ENCODE measurements at places on chromosomes 2 and 18.

DNA sequence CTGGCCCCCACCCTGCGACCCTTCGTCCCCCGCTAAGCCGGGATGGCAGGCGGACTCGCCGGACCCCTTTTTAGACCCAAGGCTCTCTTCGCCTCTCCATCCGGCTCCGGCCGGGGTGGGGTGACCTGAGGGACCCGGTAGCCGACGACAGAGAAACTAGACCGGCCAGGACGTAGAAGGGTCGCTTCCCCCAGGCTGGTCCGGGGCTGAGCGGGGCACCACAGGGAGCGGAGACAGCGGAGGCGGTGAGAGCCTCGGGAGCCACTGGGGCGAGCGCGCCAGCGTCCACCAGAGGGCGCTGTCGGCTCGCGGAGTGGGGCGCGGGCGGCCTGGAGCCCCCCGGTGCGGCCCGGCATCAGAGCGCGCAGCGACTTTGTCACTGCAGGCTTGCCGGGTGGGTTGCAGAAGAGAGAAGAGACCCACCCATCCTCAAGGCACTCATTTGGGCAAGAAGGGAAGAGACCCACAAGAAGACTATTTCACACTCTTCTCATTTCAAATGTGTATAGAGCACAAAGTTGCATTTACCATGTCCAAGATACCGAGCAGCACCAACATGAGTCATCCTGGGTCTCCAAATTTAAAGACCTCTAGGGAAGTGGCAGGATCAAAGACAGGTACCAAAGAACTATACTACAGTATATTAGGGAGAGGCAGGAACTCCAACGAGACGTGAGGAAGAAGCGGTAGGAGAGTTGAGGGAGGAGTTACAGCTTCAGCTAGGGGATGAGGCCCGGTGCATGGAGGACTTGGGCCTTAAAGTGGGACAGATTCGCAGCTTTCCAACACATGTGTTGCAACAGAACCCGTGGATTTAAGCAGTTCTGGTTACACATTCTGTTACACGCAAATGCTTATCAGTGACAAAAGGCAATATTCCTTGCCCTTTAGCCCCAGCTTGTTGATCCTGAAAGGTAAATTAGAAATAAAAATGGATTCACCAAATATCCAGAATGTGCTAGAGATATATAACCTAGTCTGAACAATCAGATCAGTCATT is 7.6 kb upstream of the PRKCE start:
- DNase-seq: no peak

- DNase-seq: no peak
Measured at GRCh38 chr18:67710639-67711038, 194.1 kb upstream of the DSEL start.

GRCh38 chr2:96258166-96259022 is 7.4 kb downstream of the TMEM127 start:
- DNase-seq: no peak

- no peak for DNase-seq
Measured at GRCh38 chr2:240306185-240306584, 129.3 kb upstream of the GPC1 start.

GRCh38 chr2:101080211-101081068 is 70.7 kb downstream of the TBC1D8 start:
- DNase-seq: no peak

GRCh38 chr2:1698188-1698945 is 45.9 kb downstream of the PXDN start:
- DNase-seq: no peak

DNA sequence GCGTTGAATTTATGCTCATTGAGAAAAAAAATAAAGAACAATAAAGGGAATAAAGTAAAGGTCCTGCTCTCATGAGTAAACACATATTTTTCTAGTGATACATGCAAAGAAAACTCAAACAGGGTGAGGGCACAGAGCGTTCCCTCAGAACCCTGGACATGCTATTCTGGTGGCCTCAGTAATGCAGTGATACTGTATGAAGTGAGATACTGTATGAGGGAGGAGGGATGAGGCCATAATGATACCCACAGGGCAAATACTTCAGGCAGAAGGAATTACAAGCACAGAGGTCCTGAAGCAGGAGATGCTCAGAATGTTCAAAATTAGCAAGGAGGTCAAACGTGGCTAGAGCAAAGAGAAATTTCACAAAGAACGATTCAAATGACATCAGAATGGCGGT is 28.4 kb upstream of the RNU4ATAC start:
- no peak for DNase-seq

DNA sequence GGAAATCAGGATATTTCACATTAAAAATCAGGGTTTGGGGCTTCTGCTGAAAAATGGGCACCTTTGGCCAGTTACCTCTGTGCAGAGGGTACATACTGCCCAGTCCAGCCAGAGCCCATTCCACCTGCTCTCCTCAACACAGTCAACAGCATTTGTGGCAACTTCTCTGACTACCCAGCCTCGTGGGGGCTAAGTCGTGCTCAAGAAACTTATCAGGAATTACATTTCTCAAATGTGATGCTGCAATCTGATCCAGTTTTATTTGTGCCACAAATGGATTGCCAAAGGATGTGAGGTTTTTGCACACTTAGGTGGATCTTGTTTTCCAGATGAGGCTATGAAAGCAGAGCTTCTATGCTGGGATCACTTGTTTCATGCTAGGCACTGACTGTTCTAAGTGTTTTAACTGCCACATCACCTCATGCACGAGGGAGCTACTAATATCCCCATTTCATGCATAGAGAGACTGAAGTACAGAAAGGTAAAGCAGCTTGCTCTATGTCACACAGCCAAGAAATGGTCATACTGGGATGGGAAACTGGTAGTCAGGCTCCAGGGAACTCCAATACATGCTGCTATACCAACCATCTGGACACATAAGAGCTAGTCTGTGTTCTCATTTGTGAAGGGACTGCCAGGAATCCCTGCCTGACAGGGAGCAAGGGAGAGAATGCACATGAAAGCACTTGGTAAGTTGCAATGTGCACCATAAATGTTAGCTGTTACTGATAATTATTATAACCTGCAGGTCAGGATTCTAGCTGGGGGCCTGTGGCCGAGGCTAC is 89.0 kb upstream of the HK2 start:
- DNase-seq: no peak

GRCh38 chr2:208440716-208441115 is 34.1 kb downstream of the PTH2R start:
- no peak for DNase-seq

DNA sequence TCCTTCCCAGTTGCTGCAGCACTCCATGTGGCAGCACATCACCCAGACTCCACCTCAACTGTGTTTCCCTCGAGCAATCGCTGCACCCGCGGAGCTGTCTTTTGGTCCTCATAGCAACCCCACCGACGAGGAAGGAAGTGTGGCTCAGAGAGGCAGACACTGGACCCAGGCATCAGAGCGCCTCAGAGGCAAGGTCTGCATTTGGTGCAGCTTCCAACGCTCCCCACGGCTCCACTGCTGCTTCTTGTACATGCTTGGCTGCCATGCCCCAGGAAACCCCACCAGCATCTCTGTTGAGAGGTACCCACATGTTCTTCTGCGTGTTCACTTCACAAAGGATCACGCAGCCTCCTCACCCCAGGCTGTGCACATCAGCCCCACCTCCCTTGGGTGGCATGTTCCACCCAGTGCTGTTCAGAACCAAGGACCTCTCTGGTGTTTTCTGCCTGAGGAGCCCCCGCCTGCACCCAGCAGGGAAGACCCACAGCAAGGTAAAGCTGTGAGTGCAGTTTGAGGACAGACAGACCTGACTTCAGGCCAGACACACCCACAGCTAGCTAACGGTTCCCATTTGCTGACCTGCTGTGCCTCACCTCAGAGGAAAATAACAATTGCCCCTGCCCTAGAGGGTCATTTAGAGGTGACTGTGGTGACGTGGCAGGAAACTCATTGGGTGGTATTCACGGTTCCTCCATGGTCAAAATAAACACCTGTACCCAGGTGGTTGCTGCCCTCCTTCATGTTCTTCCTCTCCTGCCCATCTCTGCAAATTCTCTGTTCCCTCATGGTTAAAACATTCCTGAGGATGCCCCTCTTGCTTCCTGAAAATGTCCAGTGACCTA is 326.3 kb upstream of the MYT1L start:
- DNase-seq: no peak

- DNase-seq: no peak
Measured at GRCh38 chr2:164186591-164186990, 434.7 kb downstream of the GRB14 start.

DNA sequence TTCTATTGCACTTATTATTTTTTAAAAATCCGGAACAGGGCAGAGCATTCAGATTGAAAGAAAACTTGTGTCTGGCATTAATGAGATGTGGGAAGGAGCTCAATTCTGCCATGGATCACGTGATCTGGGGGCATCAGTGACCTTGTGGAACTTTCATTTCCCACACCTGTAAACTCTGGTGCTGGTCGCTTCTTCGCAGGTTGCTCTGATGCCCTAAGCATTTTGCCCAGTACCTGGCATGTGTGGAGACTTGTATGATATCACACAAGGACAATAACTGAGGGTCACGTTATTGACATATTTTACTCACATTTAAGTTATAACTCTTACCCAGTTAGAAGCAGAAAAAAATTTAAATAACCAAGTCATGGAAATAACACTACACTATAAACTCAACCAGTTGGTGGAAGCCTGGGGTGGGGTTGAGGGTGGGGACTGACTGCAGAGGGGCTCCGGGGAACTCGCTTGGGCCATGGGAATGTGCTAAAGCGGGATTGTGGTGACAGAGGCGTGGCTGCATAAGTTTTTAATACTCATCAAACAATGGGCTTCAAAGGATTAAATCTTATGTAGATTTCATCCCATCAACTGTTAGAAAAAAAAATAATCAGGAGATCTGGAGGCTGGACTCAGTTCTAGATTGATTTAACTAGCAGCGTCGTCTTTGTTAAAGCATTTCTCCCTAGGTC is 36.5 kb downstream of the ST3GAL5 start:
- DNase-seq: no peak

GRCh38 chr2:42223067-42223854 is 54.1 kb downstream of the EML4 start:
- no peak for DNase-seq

GRCh38 chr2:7621018-7621814 is 704.0 kb downstream of the RNF144A start:
- DNase-seq: no peak

DNA sequence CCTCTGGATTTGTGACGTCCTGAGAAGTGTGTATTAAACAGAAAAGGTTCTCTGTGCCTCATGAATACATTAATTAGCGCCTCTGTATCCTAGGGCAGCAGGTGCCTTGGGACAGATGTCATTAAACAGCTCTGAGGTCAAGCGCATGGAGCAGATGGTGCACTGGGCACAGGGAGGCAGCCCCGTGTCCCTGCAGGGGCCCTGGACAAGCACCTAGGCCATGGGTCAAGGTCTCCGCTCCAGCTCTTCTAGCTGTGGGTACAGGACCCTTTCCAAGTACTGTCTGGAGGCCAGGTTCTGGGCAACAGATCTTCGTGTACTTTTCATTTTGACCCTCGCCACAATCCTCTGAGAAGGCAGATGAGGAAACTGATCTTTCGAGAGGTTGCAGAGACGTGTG is 126.4 kb downstream of the KCTD1 start:
- no peak for DNase-seq

GRCh38 chr2:64492821-64493220 is 31.3 kb upstream of the AFTPH start:
- DNase-seq: no peak

GRCh38 chr18:11654736-11655605 is 34.1 kb upstream of the GNAL start:
- DNase-seq: no peak
